ENCODE measurements at places on chromosomes 12 and 14.
A peak's percentile ranks its signal among the peaks of the same experiment; 100 is the strongest.

GRCh38 chr12:61536117-61536516 is 724.1 kb upstream of the USP15 start:
- no peak for DNase-seq

DNA sequence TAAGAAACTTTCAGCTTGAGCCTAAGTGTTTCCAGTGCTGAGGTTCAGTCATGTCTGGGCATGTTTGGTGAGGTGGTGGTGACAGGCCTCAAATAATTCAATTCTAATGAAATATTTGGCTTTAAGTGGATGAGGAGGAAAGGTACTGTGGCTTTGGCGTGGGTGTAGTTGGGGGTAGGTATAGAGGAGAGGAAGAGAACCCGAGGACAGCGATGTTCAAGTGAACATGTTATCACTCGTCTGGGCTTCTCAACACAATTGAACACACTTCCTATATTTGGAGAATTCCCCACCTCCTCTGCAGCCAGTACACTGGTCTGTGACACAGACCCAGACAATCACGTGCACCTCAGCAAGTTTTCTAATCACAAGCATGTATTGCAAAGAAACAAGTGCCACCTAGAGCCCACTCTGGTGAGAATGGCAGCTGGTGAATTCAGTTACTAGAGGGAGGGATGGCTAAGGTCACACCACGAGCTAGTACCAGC is 53.0 kb downstream of the IFNG-AS1 start:
- DNase-seq: no peak

GRCh38 chr12:65858831-65859230 is 34.5 kb downstream of the HMGA2 start:
- DNase-seq: no peak

GRCh38 chr12:55008944-55009585 is 10.7 kb upstream of the NEUROD4 start:
- no peak for DNase-seq

DNA sequence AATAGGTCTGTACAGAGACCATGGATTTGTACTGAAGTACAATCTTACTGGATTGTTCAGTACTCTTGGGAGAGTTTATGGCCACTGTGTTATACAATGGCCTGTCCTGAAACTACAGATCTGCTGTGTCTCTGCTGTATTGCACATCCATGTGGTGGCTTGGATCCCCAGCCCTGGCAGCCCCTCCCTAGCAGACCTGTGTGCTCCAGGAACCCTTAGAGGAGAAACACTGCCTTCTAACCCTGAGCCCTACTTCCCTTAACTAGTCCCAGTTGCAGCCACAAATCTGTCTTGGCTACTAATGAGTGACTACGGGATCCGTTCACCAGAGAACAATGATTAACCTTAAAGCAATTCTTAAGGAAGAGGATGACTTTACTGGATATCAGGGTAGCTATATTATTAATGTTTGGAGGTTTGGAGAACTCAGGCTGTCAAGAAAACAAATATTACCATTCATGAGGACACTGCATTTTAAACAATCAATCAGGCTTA is 27.7 kb downstream of the RNF34 start:
- DNase-seq: no peak

- DNase-seq: no peak
Measured at GRCh38 chr14:23414254-23414653, 6.2 kb upstream of the MYH6 start.

DNA sequence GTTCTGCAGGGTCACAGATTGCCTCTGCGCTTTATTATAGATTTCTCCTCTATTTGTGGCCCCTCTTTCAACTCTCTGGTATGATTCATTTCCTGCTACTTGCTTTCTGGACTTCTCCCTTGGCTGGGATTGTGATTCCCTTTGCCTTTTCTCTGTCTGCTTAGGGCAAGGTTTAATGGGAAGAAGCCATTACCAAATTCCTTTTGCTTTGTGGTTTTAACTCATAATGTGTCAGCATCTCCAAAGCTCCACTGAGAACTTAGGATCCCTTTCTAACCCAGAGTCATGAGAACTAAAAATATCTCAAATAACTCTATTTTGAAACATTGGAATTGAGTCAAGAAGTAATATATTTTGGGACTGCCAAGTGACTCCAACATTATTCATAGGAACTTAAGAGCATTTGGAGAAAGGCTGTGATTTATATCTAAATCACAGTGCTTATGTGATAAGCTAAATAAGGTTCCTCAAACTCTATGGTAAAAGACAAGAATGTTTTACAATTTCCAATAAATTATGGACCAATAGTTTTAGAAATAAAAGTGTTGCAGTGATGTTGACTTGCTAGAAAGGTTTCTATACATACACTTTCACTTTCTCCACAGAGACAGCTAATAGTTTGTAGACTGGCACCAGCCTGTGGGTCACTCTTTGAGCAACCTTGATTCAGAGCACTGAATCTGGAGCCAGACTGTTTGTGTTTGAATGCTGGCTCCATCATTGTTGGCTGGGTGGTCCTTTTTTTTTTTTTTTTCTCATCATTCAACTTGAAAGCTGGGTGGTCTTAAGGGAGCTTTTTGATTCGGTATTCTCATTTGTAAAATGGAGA is 93.9 kb downstream of the DACT1 start:
- no peak for DNase-seq

- DNase-seq: no peak
Measured at GRCh38 chr12:16828891-16829290, 222.9 kb upstream of the LMO3 start.

- no peak for DNase-seq
Measured at GRCh38 chr14:32552766-32553165, 223.7 kb downstream of the AKAP6 start.

DNA sequence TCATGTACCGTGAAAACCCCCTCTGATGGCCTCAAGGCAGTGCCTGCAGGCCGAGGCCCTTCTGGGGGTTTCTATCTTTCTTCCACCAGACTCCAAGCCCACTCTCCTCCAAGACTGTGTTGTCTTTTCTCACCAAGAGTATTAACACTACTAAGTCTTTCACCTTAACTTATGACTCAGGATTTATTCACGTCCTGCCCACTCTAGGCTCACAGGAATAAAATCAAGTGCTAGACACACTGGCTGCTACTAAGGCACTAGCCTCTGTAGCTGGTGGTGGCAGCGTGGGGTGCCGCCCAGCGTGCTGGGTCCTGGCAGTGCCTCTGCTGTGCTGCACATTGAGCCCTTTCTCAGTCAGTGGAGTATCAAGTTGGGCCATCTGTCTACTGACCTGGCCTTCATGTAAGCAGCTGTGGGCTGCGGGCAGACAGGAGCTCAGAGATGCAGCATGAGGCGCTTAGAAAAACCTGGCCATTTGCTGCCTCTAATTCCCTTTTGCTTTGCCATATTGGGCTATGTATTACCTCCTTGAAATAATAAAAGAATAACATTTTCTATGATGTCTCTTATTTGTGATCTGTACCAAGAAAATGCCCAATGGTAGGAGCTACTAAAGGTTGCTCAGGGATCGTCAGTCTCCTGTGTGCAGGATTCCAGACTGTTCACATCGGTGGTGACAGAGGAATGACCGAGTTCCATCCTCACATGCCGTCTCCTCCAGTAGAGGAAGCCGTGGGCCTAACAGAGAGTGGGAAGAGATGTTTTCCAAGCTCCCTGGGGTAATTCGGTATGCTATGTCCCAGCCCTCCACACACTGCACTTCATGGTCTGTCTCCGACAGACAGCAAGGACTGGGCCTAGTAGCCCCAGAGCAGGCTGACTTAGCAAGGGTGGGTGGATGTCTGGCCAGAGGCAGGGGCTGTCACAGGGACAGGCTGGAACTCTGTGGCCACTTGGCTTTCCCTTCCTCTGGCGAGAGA is 39.9 kb downstream of the MAX start:
- no peak for DNase-seq

GRCh38 chr12:87861791-87862190 is 167.4 kb downstream of the C12orf50 start:
- DNase-seq: no peak

DNA sequence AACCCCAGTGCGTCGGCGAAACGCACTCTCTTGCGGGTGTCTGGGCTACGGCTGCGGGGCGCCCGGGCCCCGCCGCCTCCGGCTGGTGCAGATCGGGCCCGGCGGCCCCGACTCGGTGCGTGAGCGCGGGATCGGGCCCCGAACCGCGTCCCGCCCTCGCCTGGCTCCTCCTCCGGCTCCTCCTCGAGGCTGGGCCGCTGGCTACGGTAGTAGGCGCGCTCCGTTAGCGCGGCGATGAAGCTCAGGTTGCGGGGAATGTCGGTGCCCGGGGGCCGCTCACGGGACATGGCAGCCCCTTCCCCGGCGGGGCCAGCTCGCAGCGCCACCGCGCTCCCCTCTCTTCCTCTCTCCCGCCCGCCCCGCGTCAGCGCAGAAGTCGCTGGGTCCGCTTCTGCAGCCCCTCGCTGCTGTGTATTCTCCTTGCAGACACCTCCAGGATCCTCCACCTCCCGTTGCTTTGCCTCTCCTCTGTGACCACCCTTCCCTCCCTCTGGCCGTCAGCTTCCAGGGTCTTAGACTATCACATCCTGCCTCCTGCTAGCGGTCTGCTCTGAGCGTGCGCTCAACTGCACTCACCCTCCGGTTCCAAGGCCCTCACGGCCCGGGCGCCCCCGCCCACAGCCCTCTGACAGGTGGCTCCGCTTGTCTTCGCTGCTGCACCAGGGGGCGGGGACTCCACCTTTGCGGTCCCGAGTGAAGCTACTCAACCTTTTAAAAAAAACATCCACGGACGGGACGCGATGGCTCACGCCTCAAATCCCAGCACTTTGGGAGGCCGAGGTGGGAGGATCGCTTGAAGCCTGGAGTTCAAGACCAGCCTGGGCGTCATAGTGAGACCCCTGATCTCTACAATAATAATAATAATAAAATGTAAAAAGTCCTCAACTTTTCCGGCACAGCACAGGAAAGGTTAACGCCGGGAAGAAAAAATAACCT is at the start of gene PPP1R3E:
TSS of gene PPP1R3E (minus strand) at position 570 of the 936 bp plus-strand sequence. CDS start at position 287, 283 bp downstream.
- peak; percentile 75 for DNase-seq

GRCh38 chr14:77377502-77377844 is 294 bp downstream of the SAMD15 start:
- no peak for DNase-seq

- no peak for DNase-seq
Measured at GRCh38 chr14:56888274-56888673, 78.0 kb upstream of the OTX2 start.

GRCh38 chr12:34599530-34600513 is 577.5 kb downstream of the ALG10 start:
- DNase-seq: no peak

DNA sequence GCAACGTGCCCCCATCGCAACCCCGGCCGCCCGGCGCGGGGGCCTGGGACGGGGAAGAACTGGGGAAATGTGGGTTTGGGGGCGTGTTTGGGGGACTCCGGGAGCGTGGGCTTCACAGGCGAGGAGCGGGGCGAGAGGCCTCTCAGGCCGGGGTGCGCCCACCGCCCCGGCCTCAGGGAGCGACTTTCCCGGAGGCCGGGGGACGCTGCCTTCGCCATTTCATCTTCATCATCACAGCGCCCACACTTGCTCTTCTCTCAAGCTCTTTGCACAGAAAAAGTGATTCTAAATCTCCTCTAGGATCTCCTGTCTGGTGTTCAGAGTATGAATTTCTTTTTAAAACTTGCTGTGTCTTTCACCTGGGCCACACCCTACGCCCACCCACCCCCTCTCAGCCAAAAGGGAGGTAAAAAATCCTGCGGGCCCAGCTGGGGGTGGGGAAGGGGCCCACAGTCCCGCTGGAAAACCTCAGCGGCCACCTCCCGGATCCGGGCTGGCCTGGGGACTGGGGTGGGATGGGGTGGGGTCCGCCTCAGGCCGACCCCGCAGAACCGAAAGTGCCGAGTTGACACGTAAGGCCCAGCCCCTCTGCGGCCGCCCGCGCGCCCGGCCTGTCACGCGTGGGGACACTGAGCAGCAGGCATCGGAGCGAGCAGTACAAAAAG is 7.4 kb downstream of the CDKN1B start:
- no peak for DNase-seq

DNA sequence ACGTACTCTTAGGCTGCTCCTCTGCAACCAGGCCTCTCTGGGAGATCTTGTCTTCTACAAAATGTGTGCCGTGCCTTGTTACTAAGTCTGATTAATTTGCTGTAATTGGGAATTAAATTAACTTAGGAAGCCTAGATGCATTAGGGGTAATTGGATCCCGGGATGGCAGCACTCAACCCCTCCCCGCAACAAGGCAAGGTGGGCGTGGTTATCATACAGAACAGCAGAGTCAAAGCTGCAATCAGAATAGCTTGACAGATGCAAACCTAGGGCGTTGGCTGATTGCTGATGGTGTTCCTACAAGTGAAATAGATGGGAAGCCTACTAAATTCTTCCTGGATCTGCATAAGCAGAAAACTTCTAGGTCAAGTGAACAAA is 34.5 kb upstream of the NFYB start:
- DNase-seq: no peak

GRCh38 chr12:12665194-12665593 is 30.8 kb downstream of the GPR19 start:
- no peak for DNase-seq

- DNase-seq: no peak
Measured at GRCh38 chr14:81313200-81313599, 86.9 kb downstream of the STON2 start.

- DNase-seq: no peak
Measured at GRCh38 chr14:81384900-81385299, 15.2 kb downstream of the STON2 start.

GRCh38 chr12:21823581-21823980 is 49.1 kb upstream of the KCNJ8 start:
- no peak for DNase-seq

GRCh38 chr14:100201701-100202100 is 37.2 kb upstream of the YY1 start:
- DNase-seq: no peak

GRCh38 chr12:34597548-34598351 is 575.5 kb downstream of the ALG10 start:
- DNase-seq: no peak

GRCh38 chr14:77580964-77581505 is 35.4 kb downstream of the SPTLC2 start:
- DNase-seq: no peak

DNA sequence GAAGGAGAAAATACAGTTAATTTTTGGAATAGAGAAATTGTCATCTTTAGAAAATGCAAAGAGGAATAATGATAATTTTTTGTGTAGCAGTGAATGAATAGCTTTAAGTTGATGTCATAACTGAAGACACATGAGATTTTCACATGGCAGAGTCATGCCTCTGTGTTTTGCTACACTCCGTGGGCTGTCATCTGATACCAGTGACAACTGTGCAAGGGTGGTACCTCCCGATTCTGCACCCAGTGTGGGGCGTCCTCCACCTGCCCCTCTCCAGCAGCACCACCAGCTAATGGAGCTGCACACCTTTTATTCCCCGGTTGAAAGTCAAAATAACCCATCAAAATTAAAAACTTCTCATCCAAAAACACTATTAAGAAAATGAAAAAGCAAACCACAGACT is 47.2 kb downstream of the ANKRD9 start:
- no peak for DNase-seq

All from stimulated activated CD8-positive, alpha-beta memory T cell treated with anti-CD3 and anti-CD28 coated beads, Interleukin-4, amount 100 ng/mL, for 1 hour (primary cell).